Hematopoietic multipotent progenitor cell treated with erythropoietin and hydrocortisone succinate and interleukin-3 and kit ligand, for 4 days (in vitro differentiated cells): ENCODE measurements at places on chromosomes 1 and 21.

DNA sequence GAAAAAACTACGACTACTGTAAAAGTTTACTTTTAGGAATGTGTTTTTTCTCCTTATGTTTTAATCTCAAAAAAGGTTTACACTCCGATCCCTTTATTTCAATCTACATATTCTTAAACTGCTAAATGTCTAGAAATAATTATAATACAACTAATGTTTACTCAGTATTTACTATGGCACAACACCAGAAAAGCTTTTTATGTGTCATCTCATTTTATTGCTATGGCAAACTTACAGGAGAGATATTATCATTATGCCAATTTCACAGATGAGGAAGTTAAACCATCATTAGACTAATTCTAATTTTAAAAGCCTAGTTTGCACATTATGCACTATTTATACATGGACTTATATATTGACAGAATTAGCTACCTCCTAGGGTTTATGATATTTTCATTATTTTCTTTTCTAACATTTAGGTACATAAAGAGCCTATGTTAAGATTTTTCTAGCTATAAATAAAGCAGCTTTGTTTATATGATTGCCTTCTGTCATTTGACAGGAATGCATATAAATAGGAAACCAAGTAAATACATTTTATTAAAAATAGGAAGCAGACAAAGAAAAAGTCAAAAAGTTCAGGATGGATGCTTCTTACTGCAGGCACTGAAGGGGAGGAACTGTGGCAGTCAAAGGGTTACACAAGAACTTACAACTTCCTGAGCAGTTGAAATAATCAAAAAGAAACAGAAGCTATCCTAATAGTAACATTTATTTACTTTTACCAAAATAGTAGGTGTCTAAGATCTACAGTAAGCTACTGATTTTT lies 442.4 kb downstream of the LTN1 start:
- peak; percentile 20 for DNase-seq

DNA sequence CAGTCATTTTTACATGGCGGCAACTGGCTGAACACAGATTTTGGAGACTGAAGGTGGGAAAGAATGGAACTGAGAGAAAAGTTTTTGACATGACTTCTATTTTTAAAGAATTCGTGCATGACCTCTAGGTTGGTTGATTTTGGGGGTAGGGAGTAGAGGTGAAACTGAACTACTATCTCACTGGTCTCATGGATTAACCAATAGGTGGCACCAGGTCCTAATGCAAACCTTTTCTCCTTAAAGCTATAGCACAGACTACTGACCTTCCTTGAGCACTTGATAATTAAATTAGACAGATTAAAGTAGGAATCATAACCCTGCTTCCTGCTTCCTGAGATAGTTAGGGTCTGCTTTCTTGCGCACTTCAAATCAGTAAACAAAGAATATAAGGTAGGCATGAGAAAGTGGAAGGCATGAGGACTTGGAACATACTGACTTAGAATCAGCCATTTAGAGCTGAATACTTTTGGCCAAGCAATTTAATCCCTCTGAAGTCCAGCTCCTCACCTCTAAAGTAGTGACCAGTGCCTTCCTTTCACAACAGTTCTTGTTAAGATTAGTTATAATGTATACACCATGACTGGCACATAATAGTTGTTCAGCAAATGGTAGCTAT lies 206.0 kb downstream of the CENPF start:
- DNase-seq, result peak; percentile 3

DNA sequence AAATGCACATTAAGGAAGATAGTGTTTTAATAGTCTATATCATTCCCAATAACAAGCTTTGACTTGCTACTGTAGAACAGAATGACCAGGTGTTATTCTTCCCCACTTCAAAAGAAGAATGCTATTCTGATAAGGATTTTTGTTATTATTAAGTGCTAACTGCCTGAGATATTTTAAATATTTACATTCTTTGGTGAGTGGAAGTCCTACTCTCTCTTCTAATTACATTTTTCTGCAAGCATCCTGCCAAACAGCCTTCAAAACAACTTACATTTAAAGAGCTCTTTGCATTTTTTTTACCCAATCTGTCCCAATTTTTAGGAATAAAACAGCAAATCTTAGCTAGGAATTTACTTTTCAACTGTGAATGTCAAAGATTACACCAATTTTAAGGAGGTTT lies 23.5 kb upstream of the SYDE2 start:
- no peak for DNase-seq

DNA sequence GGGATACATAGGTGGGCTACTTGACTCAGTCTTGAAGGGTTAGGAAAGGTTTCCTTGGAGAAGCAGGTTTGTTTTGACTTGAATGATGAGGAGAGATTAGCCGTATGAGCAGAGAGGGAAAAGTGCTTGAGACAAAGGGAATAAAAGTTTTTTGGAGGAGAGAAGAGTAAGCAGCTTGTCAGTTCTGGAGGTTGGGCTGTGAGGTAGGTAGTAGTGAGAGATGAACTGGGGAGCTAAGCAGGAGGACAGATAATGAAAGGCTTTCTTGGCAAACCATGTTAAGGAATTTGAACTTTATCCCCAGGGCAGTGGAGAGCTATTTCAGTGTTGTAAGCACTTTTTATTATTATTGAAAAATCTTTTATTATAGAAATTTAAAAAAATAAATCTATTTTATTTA lies 3.6 kb downstream of the OSBPL9 start:
- no peak for DNase-seq
